ENCODE measurements at places on chromosomes 11 and 22.
A peak's percentile ranks its signal among the peaks of the same experiment; 100 is the strongest.

- no peak for DNase-seq
Measured at GRCh38 chr11:62242021-62242420, at the start of gene SCGB1D2. Gene SCGB1D2 (plus strand): TSS chr11:62242239. CDS start chr11:62242308, 69 bp downstream.

DNA sequence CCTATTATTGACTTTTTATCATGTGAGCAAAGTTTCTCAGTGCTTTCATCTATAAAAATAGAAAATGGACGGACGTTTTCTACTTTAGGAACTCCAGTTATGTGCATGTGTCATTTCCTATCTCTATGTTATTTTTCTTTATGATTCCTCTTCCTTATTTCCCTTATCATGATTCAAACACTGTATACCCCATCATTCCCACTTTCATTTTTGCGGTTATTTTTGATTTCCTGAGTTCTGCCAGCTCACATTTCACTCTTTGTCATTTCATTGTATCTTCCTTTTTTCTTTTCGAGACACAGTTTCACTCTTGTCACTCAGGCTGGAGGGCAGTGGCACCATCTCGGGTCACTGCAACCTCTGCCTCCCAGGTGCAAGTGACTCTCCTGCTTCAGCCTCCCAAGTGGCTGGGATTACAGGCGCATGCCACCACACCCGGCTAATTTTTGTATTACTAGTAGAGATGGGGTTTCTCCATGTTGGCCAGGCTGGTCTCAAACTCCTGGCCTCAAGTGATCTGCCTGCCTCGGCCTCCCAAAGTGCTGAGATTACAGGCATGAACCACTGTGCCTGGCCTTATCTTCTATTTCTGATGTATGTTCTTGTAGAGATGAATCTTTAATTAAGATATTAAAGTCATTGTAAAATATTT is 21.5 kb downstream of the C11orf58 start:
- no peak for DNase-seq

- no peak for DNase-seq
Measured at GRCh38 chr11:8719211-8719649, 36.6 kb downstream of the RPL27A start.

DNA sequence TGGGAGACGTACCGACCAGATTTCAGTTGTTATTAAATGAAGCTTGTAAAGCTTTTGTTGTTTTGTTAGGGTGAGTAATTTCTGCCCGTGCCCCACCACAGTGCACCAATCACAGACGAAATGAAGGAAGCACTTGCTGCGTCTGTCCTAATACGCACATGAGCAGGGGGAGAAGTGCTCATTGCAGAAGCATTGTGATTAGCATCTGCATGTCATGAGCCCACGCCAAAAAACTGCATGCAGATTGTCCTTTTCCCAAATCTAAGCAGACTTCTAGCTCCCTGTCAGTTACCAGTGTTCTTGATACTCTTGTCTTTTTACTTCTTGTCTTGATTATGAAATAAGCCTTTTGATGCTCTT is 15.5 kb downstream of the RBX1 start:
- no peak for DNase-seq

DNA sequence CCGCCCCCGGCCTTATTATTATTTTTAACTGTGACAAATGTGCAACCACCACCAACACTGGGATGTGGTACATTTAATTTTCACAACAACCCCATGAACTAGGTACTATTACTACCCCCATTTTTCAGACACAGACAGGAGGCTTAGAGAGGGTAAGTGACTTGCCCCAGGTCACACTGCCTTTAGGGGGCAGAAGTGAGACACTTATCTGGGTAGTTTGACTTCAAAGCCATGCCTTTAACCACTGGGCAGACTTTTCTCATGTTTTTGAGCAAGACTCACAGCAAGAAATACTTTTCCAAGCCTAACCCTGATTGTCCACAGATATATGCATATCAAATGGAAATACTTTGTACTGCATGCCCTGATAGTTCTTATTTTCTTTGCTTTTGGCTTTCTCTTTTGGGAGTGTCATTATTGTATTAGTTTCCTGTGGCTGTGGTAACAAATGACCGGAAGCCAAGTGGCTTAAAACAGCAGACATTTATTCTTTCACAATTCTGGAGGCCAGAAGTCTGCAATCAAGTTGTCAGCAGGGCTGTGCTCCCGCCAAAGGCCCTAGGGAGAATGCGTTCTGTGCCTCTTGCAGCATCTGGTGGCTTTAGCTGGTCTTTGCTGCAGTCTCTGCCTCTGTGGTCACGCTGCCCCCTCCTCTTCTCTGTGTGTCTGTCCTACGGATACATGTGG is 110.8 kb downstream of the GRIK4 start:
- peak; percentile 96 for DNase-seq

GRCh38 chr11:96197103-96197502 is 145.9 kb downstream of the MAML2 start:
- DNase-seq: no peak

DNA sequence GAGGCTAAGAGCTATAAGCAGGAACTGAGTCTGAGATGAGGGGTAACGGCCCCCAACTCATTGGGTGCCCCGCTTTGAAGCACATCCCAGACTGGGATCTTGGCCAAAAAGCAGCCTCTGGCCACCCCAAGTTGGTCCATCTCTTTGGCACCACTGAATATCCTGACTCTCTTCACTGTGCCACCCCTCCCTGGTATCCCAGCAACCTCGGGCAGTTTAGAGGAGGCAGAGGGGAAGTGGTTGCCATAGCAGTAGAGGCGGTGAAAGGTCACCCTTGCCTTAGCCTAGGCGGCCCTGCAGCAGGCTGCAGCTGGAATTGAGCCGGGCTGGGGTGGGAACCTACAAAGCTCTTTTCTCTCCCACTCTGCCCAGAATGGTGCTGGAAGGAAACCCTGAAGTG is 1.1 kb downstream of the PELI3 start:
- DNase-seq: peak; percentile 81

DNA sequence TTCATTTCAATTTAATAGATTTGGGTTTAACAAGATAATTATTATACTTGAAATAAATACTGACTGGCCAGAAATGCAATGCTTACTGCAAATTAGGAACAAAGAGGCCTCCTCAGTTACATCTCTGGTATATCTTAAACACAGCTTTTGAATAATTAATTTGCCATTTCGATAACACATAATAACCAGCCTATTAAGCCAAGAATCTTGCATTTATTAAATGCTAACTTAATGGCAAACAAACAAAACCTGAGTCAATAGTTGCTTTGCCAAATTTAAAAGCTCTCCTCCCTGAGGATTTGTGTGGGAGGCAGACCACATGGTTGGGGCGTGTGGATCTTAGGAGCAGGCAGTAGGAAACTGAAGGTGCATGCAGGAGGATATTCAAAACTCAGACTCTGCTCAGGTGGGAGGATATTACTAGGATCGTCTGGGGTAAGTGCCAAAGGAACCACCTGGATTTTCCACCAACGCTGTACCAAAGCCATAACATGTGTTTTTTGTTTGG is 17.9 kb upstream of the FJX1 start:
- DNase-seq: no peak

- DNase-seq: no peak
Measured at GRCh38 chr11:77209663-77210062, 81.6 kb downstream of the MYO7A start.

- no peak for DNase-seq
Measured at GRCh38 chr11:78344094-78344493, 73.5 kb downstream of the GAB2 start.

- DNase-seq: no peak
Measured at GRCh38 chr22:20211997-20212753, 55.9 kb downstream of the RTN4R start.

Measured in NB4 (cell line).